Neural progenitor cell (in vitro differentiated cells): ENCODE measurements at places on chromosomes 13 and 19.

DNA sequence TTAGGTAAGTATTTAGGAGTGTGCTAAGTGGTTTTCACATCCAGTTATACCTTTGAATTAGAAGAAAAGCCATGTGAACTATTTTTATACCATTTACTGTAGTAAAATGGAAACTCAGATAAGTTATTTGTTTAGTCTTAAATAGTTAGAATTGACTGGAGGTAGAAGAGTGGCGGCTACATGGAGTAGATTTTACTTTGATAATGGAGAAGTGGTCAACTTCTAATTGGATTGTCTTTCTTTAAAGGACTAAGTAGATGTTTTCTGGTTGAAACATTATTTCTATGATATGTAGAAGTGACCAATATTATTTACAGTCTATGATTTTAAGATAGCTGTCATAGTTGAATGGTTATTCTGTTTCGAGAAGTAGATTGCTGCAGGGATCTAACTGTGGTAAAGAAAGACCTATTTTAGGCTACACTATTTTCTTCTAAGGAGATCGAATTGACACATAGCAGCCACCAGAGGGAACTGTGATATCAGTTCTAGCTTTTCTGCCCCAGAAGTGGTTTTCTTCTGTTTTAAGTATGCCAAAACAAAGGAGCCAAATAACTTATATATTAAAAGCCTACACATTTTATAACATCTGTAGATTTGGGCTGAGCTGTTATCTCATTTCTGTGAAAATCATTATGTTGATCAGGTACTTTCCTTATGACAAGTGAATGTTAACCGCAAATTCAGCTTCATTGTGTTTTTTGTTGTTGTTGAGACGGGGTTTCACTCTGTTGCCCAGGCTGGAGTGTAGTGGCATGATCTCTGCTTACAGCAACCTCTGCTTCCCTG is 26.1 kb downstream of the ZMYM2 start:
- no peaks in the 10 kb centered on the region for H3K27me3 ChIP-seq
- DNase-seq: peak; percentile 55
- H3K4me3 ChIP-seq: no peak overlapping the region
- H3K36me3 ChIP-seq: peaks cover 7% of the 10 kb centered on the region

- H3K36me3 ChIP-seq: no peaks in the 10 kb centered on the region
- no peaks in the 10 kb centered on the region for H3K27me3 ChIP-seq
- H3K4me1 ChIP-seq: no peaks in the 10 kb centered on the region
- H3K4me3 ChIP-seq: no peak overlapping the region
- no peak for DNase-seq
- H3K27ac ChIP-seq: no peak overlapping the region
Measured at GRCh38 chr19:42846597-42846996, 32.9 kb downstream of the PSG1 start.

DNA sequence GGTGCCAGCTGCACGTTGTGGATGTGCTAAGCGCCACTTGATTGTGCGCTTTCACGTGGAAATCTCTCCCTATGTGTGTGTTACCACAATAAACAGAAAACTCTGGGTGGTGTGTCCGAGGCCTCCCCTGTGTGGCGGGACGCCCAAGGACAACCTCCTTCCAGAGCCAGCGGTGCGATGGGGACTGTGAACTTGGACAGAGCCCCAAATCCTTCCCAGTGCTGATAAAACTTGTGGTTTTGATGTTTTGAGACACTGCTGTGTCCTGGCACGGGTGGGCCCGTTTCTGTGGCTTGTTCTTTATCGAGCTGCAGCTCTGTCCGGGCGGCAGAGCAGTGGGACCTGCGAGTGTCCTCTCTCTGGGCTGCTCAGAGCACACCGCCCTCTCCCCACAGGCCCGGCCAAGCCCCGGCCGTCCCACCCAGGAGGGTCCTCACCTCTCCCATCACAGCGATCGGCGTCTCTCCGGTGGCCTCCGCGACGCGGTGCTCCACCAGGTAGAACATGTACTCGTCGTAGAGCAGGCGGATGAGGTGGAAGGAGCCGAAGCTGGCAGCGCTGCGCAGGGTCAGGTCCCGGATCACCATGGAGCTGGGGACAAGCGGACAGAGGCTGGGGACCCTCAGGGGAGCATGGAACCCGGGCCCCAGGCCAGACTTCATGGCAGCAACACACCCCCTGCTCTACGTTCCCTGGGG is 18.8 kb upstream of the RANBP3 start:
- no peak for DNase-seq
- no peak overlapping the region for H3K4me3 ChIP-seq
- H3K4me1 ChIP-seq: no peaks in the 10 kb centered on the region

- no peak for DNase-seq
- H3K4me1 ChIP-seq: peaks cover 9% of the 10 kb centered on the region
- no peaks in the 10 kb centered on the region for H3K36me3 ChIP-seq
- no peaks in the 10 kb centered on the region for H3K27me3 ChIP-seq
Measured at GRCh38 chr19:35127871-35128270, 7.0 kb downstream of the LGI4 start.

DNA sequence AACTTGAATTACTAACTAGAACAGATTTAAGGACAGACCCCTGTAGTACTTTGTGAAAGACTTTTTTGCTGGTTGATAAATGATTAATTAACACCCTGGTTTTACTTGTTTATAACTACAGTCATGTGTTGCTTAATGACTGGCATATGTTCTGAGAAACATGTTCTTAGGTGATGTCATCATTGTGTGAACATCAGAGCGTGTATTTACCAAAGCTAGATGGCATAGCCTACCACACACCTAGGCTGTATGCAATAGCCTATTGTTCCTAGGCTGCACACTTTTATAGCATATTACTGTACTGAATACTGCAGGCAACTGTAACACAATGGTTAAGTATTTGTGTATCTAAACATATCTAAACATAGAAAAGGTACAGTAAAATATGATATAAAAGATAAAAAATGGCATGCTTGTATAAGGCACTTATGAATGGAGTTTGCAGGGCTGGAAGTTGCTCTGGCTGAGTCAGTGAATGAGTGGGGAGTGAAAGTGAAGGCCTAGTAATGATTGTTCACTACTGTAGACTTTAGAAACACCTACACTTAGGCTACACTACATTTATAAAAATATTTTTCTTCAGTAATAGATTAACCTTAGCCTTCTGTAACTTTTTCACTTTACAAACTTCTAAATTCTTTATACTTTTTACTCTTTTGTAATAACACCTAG is 260.3 kb downstream of the KCNRG start:
- no peak for DNase-seq
- H3K4me1 ChIP-seq: peaks cover 8% of the 10 kb centered on the region
- H3K27ac ChIP-seq: no peak overlapping the region
- no peak overlapping the region for H3K4me3 ChIP-seq

DNA sequence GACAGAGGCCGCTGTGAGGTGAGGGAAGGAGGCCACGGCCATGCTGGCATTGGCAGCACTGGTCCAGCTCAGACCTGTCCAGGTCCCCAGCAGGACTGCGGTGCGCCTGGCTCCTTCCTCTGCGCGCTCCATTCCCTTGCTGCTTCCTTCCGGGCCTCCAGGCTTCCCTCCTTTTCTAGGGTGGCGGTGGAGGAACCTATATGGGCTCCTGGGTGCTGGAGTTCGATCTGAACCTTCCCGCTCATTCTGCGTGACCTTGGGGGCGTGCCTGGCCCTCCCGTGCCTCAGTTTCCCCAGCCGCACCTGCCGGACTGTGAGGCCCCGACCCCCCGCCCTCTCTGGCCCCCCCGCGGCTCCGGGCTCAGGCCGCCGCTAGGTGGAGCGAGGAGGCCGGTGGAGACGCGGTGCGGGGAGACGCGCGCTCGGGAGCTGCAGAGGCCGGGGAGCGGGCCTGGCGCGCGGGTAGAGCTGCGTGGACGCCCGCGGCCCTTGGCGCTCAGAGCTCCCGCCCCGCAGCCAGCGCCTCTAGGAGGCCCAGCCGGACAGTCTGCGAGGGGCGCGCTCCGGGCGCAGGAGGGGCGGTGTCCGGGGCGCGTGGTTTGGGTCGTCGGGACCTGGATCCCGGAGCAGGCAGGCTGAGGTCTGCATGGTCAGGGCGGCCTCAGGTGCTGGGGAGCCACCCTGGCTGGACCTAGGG is 29.9 kb downstream of the EFNA2 start:
- H3K4me3 ChIP-seq: peak overlapping the region; percentile 36
- peaks cover 31% of the 10 kb centered on the region for H3K4me1 ChIP-seq
- peaks cover 29% of the 10 kb centered on the region for H3K27me3 ChIP-seq
- H3K36me3 ChIP-seq: no peaks in the 10 kb centered on the region

GRCh38 chr13:91313103-91313502 is 34.4 kb upstream of the MIR17HG start:
- H3K36me3 ChIP-seq: no peaks in the 10 kb centered on the region
- peaks cover 9% of the 10 kb centered on the region for H3K4me1 ChIP-seq
- H3K27ac ChIP-seq: no peak overlapping the region
- peak; percentile 56 for DNase-seq

GRCh38 chr19:17404621-17405249 is 695 bp downstream of the BST2 start:
- no peaks in the 10 kb centered on the region for H3K36me3 ChIP-seq
- peak overlapping the region; percentile 61 for H3K4me3 ChIP-seq
- peaks cover 19% of the 10 kb centered on the region for H3K4me1 ChIP-seq
- H3K27me3 ChIP-seq: no peaks in the 10 kb centered on the region
- DNase-seq: no peak
- peak overlapping the region; percentile 89 for H3K27ac ChIP-seq

GRCh38 chr13:22232186-22232585 is 561.3 kb downstream of the FGF9 start:
- peaks cover 25% of the 10 kb centered on the region for H3K4me1 ChIP-seq
- no peak overlapping the region for H3K27ac ChIP-seq
- H3K36me3 ChIP-seq: no peaks in the 10 kb centered on the region

- DNase-seq: no peak
- H3K36me3 ChIP-seq: no peaks in the 10 kb centered on the region
- H3K27ac ChIP-seq: peak overlapping the region; percentile 0
- peaks cover 4% of the 10 kb centered on the region for H3K4me1 ChIP-seq
- H3K4me3 ChIP-seq: no peak overlapping the region
Measured at GRCh38 chr19:46913852-46914430, 53.1 kb downstream of the ARHGAP35 start.

DNA sequence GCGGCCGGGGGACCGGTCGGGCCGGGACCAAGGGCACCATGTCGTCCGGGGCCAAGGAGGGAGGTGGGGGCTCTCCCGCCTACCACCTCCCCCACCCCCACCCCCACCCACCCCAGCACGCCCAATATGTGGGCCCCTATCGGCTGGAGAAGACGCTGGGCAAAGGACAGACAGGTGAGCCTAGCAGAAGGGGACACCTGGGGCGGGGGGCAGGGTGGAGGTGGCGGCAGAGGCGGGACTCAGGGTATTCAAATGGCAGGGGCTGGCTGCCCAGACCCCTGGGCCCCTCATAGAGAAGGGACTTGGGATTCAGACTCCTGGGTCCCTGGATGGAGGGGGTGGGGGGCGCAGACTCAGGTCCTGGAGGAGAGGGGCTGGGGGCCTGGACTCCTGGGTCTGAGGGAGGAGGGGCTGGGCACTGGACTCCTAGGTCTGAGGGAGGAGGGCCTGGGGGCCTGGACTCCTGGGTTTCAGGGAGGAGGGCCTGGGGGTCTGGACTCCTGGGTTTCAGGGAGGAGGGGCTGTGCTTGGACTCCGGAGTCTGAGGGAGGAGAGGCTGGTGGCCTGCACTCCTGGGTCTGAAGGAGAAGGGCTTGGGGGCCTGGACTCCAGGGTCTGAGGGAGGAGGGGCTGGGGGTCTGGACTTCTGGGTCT is 735 bp downstream of the BRSK1 start:
- H3K27ac ChIP-seq: peak overlapping the region; percentile 75
- H3K36me3 ChIP-seq: no peaks in the 10 kb centered on the region
- peak; percentile 45 for DNase-seq
- peaks cover 8% of the 10 kb centered on the region for H3K4me1 ChIP-seq
- H3K4me3 ChIP-seq: peak overlapping the region; percentile 98

- H3K27ac ChIP-seq: no peak overlapping the region
- no peaks in the 10 kb centered on the region for H3K27me3 ChIP-seq
- no peak for DNase-seq
- H3K36me3 ChIP-seq: no peaks in the 10 kb centered on the region
- no peaks in the 10 kb centered on the region for H3K4me1 ChIP-seq
- H3K4me3 ChIP-seq: no peak overlapping the region
Measured at GRCh38 chr13:99289674-99290337, 17.4 kb downstream of the GPR183 start.

DNA sequence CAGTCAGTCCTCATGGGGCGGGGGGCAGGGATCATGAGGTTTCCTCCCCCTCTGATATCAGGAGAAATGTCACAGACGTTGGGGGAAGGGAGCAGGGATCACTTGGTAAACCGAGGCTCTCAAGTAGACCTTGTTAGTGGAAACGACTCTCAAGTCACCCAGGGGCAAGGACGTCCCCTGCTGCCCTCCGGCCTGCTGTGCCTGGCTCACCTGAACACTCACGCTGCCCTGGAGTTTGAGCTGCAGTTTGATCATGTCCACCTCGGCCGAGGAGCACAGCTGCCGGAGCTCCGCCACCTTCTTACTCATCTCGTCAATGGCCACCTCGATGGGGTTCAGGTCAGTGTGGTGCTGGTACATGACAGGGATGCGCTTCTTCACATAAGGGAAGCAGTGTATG is 47.6 kb upstream of the SLC15A1 start:
- no peaks in the 10 kb centered on the region for H3K4me1 ChIP-seq
- H3K27me3 ChIP-seq: no peaks in the 10 kb centered on the region
- no peak overlapping the region for H3K27ac ChIP-seq
- H3K36me3 ChIP-seq: no peaks in the 10 kb centered on the region

DNA sequence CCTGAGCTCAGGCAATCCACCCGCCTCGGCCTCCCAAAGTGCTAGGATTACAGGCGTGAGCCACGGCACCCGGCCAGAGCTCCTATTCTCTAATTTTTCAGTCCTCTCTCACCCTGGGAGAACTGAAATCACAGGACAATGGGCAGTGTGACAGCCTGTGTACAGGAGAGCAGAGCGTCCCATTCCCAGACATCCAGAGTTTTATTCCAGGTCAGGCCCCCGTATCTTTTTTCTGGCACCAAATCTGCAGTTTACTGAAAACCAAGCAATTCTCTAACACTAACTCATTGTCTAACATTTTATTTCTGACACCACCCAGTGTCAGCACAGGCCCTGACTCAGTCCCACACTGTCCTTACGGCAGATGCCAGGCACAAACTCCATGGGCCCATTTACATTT is 6.7 kb downstream of the ZNF708 start:
- H3K36me3 ChIP-seq: peaks cover 7% of the 10 kb centered on the region
- H3K4me1 ChIP-seq: no peaks in the 10 kb centered on the region
- H3K4me3 ChIP-seq: no peak overlapping the region
- DNase-seq: no peak
- H3K27ac ChIP-seq: no peak overlapping the region

DNA sequence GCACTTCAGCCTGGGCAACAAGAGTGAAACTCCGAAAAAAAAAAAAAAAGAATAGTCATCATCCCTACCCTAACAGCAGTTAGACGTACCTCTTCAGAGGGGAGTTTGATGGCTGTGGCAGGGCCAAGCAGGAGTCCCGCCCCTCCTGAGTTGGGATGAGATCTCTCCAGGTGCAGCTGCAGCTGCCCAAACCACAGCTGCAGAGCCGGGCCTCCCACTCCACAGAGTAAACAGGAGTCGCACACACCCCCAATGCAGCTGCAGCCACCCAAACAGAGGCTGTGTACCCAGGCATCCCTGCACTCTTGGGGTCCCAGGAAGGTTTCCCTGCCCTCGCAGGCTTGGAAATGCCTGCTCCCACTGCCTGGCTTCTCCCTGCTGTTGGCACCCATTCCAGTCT is 17.4 kb upstream of the MLLT1 start:
- DNase-seq: no peak
- H3K27me3 ChIP-seq: peaks cover 4% of the 10 kb centered on the region
- H3K4me1 ChIP-seq: no peaks in the 10 kb centered on the region
- no peak overlapping the region for H3K27ac ChIP-seq
- no peak overlapping the region for H3K4me3 ChIP-seq
- no peaks in the 10 kb centered on the region for H3K36me3 ChIP-seq

GRCh38 chr13:46551410-46552302 is 1.3 kb upstream of the LRCH1 start:
- H3K27ac ChIP-seq: no peak overlapping the region
- peak overlapping the region; percentile 77 for H3K4me3 ChIP-seq
- H3K36me3 ChIP-seq: no peaks in the 10 kb centered on the region
- no peaks in the 10 kb centered on the region for H3K4me1 ChIP-seq
